NCI-H1092 treated with DMSO at 0.1 percent for 48 hours (cell line): ENCODE measurements at places on chromosomes 4 and X.

DNA sequence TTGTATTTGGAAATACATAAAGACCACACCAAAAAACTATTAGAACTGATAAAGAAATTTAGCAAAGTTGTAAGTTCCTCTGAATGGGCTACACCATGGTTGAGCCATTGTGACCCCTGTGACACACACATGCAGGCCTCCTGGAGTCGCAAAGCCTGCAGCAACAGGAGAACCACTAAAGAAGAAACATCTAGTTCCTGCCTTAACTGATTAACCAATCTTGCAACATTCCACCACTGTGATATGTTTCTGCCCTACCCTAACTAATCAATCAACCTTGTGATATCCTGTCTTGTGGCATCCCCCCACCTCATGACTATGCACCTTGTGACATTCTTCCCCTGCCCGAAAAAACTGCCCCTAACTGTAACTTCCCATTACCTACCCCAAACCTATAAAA is 401.8 kb downstream of the PRDM5 start:
- no peak for DNase-seq

DNA sequence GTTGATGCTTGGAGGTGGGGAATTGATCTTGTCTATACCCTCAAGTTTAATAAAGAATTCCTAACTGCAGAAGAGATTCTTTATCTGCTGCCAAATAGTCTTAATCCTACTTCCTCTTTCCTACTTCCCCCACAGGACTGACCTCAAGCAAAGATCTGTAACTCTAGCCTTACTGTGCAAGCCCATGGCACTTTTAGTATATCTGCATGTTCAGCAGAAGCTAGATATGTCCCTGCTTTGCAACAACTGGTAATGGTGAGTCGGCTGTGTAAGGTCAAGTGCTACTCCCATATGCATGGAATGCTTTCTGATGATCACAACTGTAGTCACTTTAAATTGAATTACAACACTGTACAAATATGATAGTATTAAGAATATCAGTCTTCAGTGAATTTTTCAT is 26.3 kb upstream of the PDS5A start:
- DNase-seq, result no peak

DNA sequence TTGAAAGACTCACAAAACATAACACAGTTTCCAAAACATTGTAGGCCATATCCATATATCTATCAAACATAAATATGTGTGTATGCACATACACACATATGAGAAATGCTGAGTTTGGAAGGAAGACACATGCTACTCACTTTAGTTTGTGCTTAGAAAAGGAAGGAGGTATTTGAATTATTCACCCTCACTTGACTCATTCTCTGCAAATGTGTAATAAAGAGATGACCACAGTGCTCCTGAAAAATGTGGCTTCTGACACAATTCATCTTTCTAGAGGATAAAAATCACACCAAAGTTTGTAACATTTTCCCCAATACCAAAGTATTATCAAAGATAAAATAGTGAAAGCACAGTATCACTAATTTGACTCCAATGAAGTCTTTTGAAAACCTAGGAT is 950.1 kb downstream of the FAT4 start:
- DNase-seq, result no peak

GRCh38 chr4:37631551-37631950 is 54.6 kb downstream of the RELL1 start:
- DNase-seq, result no peak

GRCh38 chr4:53039741-53040458 is 177.8 kb downstream of the RASL11B start:
- DNase-seq, result no peak

GRCh38 chr4:78971326-78971725 is 32.1 kb upstream of the PAQR3 start:
- no peak for DNase-seq

GRCh38 chrX:139025816-139026215 is 314.3 kb upstream of the FGF13 start:
- no peak for DNase-seq

GRCh38 chr4:38711066-38711465 is 47.1 kb downstream of the KLF3 start:
- DNase-seq, result no peak
